ENCODE measurements at places on chromosomes 7 and 10.
A peak's percentile ranks its signal among the peaks of the same experiment; 100 is the strongest.

GRCh38 chr7:70143075-70144044, 545.1 kb downstream of the AUTS2 start:
- DNase-seq: no peak

DNA sequence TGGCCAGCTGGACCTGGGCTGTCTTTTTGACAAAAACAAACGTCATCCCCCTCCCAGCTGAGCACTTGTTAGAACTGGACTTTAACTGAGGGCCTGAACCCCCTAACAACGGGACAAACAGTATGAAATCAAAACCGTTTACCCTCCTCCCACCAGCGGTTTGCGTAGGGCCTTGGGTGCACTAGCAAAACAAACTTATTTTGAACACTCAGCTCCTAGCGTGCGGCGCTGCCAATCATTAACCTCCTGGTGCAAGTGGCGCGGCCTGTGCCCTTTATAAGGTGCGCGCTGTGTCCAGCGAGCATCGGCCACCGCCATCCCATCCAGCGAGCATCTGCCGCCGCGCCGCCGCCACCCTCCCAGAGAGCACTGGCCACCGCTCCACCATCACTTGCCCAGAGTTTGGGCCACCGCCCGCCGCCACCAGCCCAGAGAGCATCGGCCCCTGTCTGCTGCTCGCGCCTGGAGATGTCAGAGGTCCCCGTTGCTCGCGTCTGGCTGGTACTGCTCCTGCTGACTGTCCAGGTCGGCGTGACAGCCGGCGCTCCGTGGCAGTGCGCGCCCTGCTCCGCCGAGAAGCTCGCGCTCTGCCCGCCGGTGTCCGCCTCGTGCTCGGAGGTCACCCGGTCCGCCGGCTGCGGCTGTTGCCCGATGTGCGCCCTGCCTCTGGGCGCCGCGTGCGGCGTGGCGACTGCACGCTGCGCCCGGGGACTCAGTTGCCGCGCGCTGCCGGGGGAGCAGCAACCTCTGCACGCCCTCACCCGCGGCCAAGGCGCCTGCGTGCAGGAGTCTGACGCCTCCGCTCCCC, at the start of gene IGFBP1:
Gene IGFBP1, plus strand, starts transcription at position 304 of the 808 bp plus-strand sequence. Its CDS starts 165 bp downstream, at position 469.
- no peak for DNase-seq

- no peak for DNase-seq
Observed at GRCh38 chr7:96548664-96549063, 161.0 kb downstream of the SEM1 start.

- DNase-seq: no peak
Observed at GRCh38 chr7:26157520-26158105, 5.6 kb downstream of the NFE2L3 start.

DNA sequence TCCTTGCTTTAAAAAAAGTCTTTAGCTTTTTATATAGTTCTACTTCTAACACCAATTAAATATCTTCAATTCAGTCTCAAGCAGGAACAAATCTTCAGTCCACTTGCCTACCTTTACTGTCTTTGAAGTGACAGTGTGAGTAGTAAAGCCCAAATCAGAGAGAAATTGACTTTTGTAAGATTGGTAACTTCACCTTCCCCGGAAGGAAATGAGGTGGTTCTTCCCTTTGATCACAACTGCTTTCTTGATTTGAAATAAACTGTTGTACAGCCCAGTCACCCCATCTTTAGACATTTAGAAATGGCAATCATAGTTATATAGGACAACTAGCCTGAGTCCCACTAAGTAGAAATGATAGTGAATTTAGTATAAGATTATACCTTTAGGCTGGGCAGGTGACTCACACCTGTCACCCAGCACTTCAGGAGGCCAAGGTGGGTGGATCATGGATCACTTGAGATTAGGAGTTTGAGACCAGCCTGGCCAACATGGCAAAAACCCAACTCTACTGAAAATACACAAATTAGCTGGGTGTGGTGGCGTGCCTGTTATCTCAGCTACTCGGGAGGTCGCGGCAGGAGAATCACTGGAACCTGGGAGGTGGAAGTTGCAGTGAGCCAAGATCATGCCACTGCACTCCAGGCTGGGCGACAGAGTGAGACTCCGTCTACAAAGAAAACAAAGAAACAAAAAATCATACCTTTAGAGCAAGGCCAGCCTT, 4.7 kb downstream of the FAS start:
- no peak for DNase-seq

DNA sequence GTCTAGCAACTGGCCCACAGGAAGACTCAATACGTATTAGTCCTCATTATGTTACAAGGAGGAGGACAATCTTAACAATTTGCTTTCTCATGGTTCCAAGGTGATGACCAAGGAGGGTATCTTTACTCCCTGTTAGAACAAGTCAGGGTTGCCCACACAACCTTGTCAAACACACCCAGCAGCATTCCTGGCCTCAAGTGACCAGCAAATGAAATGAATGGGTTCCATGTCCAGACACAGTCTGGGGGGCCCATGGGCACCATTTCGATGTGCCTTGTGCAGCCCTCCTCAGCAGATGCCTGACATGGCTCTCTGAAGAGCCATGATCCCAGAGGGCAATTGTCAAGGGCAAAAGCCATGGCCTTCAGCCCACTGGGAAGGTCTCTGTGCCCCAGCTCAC, 40.8 kb downstream of the ANXA8 start:
- DNase-seq: no peak

DNA sequence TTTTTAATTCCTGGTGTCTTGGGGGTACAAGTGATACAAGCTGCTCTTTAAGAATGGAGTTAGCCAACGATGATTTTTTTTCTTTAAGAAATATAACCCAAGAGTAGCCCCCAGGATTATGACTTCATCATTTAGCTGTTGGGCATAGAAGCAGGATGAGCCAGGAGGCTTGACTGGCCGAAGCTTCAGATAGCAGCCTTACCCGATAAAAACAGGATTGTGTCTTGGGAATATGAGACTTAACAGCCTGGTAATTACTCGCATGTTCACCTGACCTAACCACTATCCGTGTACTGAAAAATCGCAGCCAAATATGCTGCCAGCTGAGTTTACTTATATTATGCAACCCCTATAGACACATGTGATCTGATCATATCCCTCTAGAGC, 346.0 kb upstream of the BMPER start:
- no peak for DNase-seq

GRCh38 chr7:23546897-23547572, 15.3 kb upstream of the TRA2A start:
- DNase-seq: peak; percentile 81

GRCh38 chr10:132687893-132688579, 97.9 kb downstream of the NKX6-2 start:
- DNase-seq: no peak

- DNase-seq: no peak
Observed at GRCh38 chr10:32618482-32618881, 172.5 kb downstream of the CCDC7 start.

DNA sequence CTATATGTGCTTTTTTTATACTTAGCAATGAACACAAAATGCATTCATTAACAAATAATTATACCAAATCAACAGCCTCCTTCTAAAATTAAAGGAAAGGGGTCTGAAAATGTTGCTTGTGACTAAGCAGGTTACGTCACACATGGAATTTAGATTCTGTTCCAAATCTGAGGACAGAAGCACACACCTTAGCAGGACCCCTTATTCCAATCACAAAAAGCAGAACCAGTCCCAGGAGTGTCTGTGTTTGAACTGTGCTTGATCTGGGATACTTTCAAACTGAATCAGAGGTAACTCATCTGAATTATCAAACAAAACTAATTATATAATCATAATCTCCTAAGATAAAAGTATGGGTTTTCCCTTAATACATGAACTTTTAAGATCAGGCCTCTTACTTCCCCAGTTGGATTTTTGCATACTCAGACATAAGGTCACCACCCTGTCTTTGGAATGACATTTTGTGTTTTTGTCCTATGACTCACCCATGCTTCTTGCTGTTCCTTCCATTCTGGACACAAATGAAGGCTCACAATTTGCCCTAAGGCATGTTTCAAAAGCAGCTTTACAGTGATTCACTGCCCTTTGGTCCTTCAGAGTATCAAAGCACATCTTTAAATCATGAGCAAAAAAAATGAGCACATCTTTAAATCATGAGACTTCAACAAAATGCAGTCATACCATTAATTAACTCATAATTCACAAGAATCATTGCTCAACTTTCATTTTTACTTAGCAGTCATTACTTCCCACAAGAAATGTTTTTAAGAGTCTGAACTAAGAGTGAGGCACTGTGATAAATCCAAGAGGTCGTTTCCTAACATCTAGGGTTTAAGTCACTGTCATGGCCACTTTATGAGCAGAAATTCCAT, 35.5 kb downstream of the SEMA3C start:
- DNase-seq: peak; percentile 5

- DNase-seq: peak; percentile 17
Observed at GRCh38 chr10:61897671-61898434, 3.6 kb upstream of the ARID5B start.

DNA sequence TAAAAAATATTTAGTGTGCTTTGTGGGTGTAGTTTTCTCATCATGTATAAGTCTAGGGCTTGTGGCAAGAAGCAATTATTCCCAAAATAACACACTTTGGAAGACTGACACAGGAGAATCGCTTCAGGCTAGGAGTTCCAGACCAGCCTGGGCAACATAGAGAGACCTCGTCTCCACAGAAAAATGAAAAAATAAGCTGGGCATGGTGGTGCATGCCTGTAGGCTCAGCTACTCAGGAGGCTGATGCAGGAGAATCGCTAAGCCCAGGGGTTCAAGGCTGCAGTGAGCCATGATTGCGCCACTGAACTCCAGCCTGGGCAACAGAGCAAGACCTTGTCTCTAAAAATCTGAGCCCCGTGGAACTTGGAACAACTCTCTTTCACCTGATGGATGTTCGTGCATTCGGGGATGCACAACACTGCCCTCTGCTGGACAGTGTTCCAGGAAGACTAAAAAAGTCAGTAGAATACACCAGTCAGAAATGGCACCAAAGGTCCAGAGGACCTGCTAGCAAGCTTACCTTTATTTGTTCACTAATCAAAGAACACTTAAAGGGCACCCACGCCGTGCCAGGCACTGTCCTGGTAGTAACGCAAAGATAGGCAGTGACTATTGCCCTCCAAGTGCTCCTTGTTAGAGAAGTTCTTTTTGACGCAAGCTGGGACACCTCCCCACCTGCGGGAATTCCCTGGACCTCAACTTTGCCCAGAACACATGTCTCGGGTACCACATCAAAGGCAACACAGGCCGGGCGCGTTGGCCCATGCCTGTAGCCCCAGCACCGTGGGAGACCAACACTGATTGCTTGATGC, 81.9 kb upstream of the CALN1 start:
- peak; percentile 29 for DNase-seq

DNA sequence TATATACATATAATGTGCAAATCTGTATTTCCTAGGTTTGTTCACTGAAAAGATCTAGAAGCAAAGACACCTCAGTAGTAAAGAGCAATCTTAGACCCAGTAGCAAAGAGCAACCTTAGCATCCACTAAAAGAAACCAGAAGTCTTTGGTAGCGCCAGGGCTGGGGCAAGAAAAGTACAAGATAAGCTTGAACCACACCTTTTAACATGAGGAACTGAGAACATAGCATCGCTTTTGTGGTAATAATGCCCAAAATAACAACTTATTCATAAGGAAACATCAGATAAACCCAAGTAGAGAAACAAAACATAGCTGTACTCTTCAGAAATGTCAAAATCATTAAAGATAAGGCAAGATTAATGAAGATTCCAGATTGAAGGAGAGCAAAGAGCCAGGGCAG, 173.4 kb downstream of the IMMP2L start:
- DNase-seq: no peak

DNA sequence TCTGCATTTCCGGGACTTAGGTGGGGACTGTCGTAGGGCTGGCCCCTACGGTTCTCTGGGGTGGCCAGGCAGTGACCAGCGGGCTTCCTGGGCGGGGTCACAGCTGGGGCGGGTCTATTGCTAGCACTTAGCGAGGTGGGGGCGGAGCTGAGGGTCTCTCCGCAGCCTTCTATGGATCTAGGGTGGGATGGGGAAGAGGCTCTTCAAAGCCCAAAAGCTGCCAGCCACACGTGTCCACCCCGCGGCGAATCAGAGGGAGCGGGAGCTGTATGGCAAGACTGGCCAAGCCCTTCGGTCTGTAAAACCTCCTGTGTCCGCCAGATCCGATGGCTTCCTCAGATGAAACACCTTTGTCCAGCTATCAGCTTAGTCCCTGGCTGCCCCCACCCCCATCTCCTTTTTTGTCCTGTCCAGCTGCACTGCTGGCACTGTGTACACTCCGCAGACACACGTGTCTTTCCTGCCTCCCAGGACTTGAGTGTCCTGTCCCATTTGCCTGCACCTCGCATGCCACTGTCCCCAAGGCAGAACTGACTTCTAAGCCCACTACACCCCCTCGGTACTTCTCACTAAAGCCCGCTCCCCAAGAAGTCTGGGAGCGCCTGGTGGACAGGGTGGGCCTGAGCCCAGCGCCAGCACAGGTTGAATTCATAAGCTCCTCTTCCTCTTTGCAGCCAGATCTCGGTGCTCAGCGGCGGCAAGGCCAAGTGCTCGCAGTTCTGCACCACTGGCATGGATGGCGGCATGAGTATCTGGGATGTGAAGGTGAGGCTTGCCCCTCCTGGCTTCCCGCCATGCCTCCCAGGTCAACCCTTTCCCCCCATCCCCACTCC, 14.8 kb downstream of the PDAP1 start:
- DNase-seq: no peak

DNA sequence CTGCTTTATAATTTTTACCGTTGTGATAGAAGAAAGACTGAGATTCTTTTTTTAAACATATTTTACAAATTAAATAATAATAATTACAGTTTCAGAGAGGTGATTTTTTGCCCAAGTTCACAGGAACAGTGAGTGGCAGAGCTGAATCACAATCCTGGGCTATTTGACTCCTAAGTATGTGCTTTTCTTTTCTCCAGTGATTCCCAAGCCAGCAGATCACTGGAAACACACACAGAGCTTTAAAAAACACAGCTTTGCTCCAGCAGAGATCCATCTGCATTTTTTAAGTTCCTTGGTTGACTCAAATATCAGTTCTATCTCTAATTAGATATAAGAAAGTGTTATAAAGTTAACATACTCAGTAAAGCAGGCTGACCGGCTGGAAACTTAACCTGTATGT, 69.0 kb downstream of the AHR start:
- no peak for DNase-seq

DNA sequence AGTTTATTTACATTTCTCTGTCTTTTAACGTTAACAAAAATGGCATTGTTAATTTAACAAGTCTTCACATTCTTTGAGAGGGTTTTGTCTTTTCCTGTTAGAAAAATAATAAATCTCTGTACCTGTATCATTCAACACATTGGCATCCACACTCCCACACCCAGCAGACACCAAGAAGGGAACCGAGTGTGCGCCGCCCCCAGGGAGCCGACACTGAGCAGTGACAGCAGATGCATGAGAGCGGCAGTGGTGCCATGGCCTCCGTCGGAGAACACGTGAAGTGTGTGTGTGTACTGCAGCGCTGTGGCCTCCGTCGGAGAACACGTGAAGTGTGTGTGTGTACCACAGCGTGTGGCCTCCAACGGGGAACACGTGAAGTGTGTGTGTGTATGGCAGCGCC, 63.3 kb downstream of the DYNC2I1 start:
- DNase-seq: no peak

GRCh38 chr10:35835545-35835944, 193.4 kb upstream of the FZD8 start:
- no peak for DNase-seq

GRCh38 chr10:109737626-109738025, 185.7 kb downstream of the XPNPEP1 start:
- no peak for DNase-seq

GRCh38 chr10:130301021-130301892, 165.1 kb downstream of the GLRX3 start:
- DNase-seq: peak; percentile 49

GRCh38 chr7:4742852-4743251, 32.6 kb upstream of the AP5Z1 start:
- no peak for DNase-seq

Measured in CD4-positive, alpha-beta T cell treated with Interleukin-1 beta for 1 hour (primary cell).